ENCODE measurements at places on chromosomes 5 and 9.

- no peak for DNase-seq
These were observed 344.6 kb upstream of the SGCD start for GRCh38 chr5:155982354-155982753.

- DNase-seq = peak; percentile 66
These were observed 13.9 kb upstream of the OSMR start for GRCh38 chr5:38831909-38832308.

DNA sequence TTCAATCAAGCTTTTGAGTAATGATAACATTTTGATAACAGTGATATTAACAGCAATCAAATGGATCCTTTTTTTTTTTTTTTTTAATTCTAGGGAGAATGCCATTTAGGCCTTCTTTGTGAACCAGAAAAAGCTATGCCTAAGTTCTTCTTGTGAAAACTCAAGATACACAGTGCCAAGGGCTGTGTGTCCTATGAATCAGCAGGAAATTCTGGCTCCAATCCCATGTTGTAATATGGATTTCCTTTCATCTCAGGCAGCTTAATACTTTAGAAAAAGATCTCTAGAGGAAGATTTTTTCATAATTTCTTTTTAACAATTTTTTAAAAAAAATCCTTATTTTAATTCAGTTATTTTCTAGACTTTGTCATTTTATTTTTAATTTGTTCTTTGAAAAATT is 96.1 kb downstream of the NUDT12 start:
- peak; percentile 55 for DNase-seq

GRCh38 chr9:118109542-118109941 is 405.3 kb downstream of the TLR4 start:
- no peak for DNase-seq

- DNase-seq = no peak
These were observed 116.7 kb downstream of the OLFM1 start for GRCh38 chr9:135204177-135204576.

DNA sequence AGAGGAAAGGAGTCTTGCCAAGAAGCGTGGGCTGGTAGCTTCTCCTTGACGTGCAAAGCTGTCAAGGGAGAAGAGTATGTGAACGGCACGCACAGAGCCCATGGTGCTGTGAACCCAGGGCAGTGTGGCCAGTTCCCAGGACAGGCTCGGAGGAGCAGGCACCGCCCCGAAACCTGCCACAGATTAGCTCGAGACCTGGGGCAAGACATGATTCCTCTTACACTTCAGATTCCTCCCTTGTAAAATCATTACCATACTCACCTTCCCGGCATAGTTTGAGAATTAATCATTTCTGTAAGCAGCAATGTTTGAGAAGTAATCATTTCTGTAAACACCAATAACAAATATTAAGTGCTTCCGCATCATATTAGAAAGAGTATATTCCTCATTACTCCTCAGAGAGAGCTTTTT is 19.9 kb downstream of the GOLM1 start:
- DNase-seq = peak; percentile 84

DNA sequence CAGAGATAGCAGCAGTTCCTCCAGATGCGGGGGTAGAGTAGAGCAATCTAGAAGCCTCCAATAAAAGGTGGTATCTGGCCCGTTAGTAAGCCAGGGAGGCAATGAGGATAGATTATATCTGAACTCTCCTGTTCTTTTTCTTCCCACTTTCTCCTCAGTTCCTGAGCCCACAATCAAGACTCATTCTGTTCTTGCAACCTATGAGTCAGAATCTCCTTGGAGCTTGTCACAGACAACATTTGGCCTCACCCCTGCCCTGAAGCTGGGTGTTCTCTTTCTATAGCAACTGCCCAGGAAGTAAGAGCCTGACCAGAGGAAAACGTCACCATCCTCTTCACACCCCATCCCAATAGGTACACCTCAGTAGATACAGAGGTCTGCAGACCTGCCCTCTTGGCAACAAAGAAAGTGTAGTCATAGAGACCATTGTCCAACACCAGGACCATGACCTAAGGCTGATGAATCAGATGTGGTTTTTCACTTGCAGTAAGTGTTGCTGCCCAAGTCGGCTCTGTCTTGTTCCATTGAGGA is 76.3 kb upstream of the PCA3 start:
- peak; percentile 78 for DNase-seq

- DNase-seq = no peak
These were observed 417.7 kb downstream of the TAF11L14 start for GRCh38 chr5:18051953-18052352.

DNA sequence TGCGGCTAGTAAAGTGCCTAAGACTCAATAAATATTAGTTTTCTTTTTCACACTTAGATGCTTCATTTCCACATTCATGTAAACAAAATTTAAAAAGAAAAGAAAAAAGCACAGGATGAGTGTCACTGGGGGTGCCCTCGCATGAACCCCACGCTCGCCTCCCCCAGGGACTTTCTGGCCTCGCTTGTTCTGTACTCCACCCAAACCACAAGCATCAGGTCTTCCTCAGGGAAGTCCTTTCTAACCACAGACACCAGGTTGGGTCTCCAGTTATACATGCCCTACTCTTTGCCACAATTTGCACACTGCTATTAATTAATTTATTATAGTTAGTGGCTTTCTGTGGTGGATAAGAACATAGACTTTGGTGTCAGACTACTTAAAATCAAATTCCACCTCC is 92.4 kb downstream of the RORB start:
- no peak for DNase-seq

GRCh38 chr5:143762636-143763220 is 49.2 kb upstream of the HMHB1 start:
- DNase-seq = no peak

DNA sequence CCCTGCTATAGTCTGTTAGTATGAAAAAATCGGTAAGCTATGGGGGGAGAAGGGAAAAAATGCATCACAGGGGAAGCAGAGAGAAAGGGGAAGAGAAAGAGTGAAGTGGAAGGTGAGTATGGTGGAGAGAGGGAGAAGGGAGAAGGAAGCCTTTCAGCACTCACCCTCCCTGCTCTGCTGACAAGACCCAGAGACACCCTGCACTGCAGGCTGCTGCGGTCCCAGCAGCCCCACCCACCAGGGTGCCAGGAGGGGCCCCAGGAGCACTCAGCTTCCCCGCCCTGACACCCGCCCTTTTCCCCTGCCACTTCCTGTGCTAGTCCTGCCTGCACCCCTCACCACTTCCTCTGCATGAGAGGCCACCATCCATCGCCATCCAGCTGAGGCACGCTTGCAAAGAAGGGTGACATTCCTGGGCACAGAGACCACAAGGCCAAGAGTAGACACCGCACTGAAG is 12.7 kb downstream of the STK10 start:
- no peak for DNase-seq

GRCh38 chr5:57871496-57871895 is 388.9 kb upstream of the ACTBL2 start:
- DNase-seq = no peak

DNA sequence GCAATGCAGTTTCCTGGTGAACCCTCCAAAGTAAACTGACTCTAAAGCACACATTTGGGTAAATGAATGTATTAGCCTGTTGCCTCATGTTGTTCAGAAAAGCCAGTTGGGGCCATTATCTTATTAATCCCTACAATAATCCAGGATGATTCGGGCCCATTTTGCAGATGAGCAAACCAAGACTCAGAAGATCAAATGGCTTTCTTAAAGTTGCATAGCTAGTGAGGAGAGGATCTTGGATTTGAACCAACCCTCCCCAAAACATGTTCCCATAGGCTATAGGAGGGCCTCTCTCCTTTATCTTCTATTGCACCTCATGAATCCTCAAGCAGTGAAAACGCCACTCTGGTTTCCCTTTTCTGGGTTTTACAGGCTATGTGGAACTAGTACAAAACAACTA is 267.6 kb upstream of the RFX3 start:
- DNase-seq = no peak

DNA sequence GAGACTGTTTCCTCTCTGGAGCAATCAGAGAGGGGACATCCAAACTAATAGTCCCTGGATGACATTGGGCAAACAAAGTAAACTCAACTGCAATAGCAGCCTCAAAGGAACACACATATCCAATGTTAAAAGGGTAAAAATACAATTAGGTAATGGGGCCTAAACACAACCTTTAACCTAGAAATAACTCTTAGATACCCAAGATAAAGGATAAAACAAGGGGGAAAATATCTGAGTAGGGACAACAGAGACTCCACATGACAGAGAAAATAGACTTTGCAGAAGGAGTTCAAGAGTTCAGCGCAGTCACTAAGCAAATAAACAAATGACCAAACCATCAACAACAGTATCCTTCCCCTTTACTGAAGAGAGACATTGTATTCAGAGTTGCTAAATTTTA is 149.3 kb downstream of the FBXO4 start:
- DNase-seq = no peak

- peak; percentile 88 for DNase-seq
These were observed 74.1 kb upstream of the SAP30L start for GRCh38 chr5:154371687-154372086.

DNA sequence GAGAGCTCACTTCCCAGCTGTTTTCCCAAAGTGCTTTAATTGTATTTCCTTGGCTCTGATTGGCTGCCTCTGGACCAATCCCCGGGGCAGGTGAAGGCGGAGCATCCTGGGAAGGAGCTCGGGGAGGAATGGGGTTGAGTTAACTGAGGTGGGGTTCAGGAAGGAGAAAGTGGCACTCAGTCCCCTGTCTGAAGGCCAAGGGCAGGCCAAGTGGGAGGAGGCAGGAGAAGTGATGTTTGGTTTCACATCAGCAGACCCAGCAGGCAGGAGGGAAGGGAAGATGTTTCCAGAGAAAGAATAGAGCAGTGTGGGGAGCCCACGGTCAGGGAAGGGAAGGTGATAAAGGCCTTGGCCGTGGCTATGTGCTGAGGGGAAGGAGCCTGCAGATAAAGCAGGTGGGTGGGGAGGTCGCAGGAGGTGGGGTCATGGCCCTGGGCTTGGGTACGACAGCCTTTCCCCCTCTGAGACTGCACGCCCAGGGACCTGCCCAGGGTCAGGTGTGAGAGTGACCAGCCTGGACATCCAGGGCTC is 3.1 kb downstream of the TSPAN17 start:
- DNase-seq = no peak

- DNase-seq = no peak
These were observed 285.7 kb downstream of the AOPEP start for GRCh38 chr9:95012035-95012708.

DNA sequence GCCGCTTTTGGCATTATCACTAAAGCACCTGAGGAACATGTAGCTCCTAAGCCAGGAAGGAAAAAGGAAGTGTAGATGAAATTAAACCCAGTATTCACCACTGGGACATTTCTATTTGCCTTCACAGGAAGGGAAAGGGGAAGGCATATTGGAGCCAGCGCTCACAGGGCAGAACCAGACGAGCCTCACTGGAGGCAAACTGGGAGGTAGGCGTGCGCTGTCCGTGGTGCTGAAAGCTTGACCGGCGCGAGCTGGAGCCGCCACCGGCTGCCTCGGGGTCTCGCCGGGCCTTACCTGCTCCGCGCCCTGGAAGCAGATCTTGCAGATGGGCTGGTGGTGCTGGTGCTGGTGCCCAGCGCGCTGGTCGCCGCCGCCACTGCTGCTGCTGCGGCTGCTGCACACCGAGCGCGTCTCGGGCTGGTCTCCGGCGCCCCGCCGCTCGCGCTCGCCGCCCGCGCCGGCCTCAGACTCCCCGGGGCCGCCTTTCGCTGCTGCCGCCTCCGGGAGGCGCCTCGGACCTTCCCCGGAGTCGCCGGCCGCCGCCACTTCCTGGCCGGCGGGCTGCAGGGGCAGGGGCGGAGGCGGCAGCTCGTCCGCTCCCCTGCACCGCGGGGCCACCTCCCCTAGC is 732 bp downstream of the MARCHF11 start:
- DNase-seq = peak; percentile 70

GRCh38 chr9:135144581-135145170 is 57.2 kb downstream of the OLFM1 start:
- no peak for DNase-seq

- peak; percentile 73 for DNase-seq
These were observed 297.8 kb downstream of the GADD45G start for GRCh38 chr9:89902450-89903140.

GRCh38 chr5:79697222-79698170 is 7.9 kb downstream of the CMYA5 start:
- DNase-seq = peak; percentile 65

- DNase-seq = no peak
These were observed 35.6 kb downstream of the PLAC8L1 start for GRCh38 chr5:146069780-146070099.

DNA sequence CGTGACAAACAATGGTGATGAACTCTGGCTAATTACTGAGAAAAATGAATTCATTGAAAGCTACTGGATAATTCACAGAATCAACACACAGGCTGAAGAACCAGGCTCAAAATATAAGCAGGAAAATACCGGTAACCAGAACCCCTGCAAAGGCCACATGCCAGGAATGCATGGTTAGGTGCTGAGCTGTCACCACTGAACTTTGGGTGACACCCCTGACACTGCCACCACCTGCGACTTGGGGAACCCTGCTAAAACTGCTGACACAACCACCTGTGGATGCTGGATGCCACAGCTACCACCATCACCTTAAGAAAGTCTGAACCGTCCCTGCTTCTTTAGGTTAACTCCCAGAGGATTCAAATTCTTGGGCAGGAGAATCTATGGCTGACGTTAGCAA is 72.0 kb upstream of the NR4A3 start:
- no peak for DNase-seq

DNA sequence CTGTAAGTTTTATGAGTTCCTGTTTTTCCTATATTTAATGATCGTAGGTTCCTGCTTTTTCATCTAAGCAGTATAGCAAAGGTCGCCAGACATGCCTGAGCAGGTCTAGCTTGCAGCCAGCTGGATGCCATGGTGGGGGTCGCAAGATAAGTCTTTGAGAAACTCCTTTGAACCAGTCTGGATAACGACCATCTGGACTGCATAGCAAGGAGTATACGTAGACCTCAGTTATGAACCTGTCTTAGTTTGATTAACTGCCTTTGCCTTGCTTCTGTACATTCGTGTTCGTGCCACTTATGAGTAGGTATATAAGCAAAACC is 8.4 kb upstream of the SPATA31E1 start:
- no peak for DNase-seq

DNA sequence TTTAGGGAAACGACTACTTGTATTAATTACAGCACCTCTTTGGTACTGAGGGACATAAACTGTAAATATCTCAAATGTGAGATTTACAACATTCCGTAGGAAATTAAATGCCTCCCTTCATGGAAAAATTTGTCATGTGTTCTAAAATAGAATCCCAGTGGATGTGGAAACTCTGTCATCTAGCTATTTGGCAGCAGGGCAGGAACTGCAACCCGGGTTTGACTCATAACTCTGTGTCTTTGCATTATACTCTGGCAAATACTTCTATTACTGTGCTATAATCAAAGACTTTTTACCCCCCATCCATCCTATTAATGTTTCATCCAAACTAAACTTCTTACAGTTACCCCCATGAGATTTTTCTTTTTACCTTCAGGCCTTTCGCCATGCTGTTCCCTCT is 6.6 kb downstream of the PLPPR1 start:
- no peak for DNase-seq

All from fibroblast of lung (primary cell).